ENCODE measurements at places on chromosomes 1 and 21.

DNA sequence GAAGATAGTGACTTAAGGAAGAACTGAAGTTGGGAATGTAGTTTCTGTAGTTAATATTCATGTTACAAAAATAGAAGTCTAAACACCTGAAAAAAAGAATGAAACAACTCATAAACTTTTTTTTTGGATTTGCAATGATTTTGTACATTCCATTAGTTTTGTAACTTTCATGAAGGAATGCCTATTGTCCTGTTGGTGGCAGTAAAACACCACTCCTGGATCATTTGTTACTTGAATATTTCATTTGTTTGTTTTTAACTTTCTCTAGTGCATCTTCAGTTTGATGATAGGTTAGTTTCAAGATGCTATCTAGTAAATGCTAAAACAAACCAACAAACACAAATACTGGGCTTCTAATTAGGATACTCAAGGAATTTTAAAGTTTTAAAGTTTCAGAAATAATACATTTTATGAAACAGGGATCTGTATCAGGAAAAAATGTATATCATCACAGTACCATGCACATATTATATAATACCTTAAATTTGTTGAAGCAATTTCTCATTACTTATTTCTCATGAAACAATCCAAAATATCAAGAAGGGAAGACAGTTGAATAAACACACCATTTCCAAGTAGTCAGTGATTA, 229.7 kb upstream of the CACYBP start:
- no peak for DNase-seq

- no peak for DNase-seq
Measured at GRCh38 chr1:235503403-235504121, 690 bp downstream of the B3GALNT2 start.

GRCh38 chr1:34113887-34114286, 51.1 kb downstream of the CSMD2 start:
- no peak for DNase-seq

DNA sequence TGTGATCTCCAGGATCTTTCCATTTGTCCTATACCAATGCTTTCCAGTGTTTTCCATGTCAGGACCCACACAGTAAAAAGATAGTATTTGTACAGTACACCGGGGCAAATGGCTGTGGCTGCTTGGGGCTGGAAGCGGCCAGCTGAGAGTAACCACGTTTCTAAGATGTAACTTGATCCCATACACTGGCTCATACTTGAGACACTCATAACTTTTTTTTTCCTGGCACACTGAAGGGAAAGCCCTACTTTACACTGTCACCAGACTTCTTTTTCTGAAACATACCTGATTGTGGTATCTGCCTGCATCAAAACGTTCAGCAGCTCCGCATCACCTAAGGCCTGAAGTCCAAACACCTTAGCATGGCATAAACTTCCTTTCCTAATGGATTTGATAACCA, 21.6 kb downstream of the VPS13D start:
- DNase-seq = no peak

DNA sequence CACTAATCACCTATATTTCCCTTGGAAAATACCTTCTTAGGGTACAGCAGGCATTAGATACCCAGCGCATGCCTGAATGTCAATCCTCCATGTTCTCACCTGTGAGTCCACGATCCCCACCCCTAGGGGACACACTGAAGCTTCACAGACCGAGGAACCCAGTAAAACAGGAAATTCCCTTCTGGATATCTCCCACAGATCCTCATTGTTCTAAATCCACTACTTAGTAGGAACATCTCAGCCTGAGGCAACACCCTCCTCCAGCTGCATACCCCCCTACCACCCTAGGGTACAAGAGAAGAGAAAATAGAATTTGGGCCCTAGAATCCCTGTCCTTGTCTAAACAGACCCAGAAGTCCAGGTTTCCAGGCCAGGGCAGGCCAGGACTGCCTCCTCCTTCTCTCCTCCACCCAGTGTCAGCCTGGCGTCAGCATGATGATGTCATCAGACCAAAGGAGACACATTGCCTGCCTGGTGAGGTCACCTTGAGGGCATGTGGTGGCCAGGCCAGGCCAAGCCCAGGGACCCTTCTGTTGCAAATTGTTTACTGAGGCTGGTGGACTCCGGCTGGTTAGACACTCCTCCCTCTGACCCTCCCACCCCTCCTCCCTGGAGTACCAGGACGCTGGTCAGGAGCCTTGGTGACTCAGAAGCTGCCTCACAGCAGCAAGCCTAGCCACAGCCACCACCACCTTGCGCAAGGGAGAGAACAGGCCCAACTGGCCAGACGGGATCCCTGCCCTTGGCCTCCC, 6.2 kb downstream of the NECTIN4 start:
- no peak for DNase-seq

DNA sequence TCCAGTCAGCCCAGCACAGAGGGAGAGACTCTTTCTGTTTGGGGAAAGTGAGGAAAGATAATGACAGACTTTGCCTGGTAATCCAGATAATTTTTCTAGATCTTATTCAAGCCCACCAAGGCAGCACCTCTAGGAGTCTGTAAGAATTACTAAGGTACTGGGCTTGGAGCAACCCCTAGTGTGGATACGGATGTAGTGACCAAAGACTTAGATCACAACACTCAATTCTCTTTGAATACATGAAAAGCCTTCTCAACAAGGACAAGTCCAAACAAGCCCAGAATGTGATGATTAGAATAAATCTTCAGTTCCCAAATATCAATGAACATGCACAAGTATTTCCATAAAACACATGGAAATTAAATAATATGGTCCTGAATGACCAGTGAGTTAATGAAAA, 206.9 kb downstream of the MRPL39 start:
- DNase-seq = no peak

DNA sequence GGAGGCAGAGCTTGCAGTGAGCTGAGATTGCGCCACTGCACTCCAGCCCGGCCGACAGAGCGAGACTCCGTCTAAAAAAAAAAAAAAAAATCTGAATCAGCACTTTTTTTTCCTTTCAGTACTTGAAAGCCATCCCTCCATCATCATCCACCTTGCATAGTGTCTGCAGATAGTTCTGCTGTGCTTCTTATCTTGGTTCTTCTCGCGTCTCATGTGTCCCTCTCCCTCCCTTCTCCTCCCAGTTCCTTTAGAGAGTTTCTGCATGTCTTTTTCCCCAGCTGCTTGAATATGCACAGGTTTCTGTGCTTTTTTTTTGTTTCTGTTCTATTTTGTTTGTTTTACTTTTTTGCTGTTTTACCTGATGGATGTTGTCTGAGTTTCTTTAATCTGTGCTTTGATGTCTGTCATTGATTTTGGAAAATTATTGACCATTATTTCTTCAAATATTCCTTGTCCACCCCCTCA, 3.9 kb upstream of the COL18A1 start:
- no peak for DNase-seq

DNA sequence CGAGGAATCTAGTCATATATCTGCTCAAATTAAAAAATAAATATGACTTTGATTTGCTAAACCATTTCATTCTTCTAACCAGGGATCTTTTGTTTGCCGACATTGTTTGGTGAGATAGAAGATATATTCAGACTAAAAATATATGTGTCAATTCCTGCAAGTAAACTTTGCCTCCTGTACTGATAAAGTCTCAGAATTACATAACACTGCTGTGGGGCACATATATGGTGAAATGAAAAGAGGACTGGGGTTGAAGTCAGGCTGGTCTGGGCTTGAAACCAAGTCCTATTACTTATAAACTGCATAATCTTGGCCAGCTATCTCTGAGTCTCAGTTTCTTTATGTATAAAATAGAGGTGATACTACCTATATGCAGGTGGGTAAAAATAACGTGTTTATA, 9.8 kb downstream of the SCMH1 start:
- no peak for DNase-seq

DNA sequence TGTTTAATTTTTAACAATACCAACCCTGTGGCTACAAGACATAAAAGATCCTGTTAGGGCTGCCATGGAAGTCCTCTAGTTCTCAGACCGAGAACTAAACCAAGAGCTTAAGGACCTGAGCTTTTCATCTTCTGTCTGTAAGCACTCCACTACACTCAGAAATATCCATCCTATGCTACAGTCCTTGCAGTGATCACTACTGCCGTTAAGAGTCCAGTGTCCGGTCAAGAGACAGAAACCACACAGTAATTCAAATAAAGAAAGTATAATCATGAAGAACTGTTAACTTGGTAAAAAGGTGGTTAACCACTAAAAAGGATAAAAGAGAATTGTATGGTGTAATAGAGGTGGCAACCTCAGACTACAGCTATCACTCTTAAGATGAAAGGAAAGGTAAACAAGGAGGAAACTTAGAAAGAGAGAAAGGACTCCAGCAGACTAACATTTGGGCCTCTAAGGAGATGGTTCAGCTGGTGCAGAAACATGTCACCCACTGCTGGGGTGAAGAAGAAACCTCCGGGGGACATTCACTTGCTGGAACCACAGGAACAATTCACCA, 22.1 kb upstream of the PRDX6 start:
- DNase-seq = no peak

DNA sequence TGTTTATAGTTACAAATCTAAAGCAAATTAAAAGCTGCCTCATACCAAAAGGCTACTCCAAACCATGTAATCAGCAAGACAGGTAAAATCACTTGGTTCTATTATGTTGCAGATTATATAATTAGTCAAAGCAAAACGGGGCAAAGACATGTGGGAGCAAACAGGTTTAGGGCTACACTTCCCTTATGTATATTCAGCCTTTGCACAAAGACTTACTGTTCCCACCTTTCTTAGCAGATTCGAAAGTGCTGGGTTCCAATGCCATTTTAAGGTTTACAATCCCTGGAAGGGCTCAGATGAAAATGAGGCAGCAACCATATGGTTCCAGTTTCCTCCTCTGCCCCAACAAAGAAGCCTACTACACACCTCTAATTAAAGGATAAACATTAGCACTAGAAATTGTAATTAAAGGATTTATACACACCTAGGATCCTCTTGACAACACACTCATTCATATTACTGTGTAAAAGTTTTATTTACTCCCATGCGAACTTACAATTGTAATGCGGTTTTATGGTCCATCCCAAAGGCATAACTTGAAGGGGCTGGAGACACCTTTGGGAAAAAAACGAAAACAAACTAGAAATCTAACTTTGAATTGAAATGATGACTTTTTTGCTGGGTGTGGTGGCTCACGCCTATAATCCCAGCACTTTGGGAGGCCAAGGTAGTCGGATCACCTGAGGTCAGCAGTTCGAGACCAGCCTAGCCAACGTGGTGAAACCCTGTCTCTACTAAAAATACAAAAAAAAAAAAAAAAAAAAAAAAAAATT, 117.3 kb upstream of the PKN2 start:
- no peak for DNase-seq

- no peak for DNase-seq
Measured at GRCh38 chr21:37912616-37913015, 3.6 kb downstream of the KCNJ6 start.

GRCh38 chr1:223203034-223203408, 60.0 kb upstream of the TLR5 start:
- DNase-seq = no peak

DNA sequence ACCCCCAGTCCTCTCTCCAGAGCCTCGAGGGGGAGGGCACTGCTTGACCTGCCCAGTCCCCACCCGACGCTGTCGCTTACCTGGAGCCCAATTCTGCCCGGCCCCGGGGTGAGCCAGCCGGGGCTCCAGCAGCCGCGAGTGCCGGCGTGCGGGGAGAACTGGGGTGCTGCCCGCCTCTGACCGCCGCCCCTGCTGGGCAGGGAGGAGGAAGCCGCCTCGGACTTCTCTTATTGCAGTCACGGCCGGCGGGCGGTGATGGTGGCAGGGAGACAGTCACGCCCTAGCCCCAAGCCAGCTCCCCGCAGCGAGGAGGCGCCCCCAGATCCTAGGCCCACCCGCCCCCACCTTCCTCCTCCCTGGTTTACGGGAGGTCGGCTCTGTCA, at the start of gene FGR:
Gene FGR (minus strand): TSS at position 201 of the 383 bp plus-strand sequence. CDS start 11,269 bp downstream, outside the sequence.
- DNase-seq = no peak

Measured in activated gamma-delta T cell treated with anti-CD3 and anti-CD28 coated beads, Interleukin-2, amount 50 U/mL, for 16 hours (primary cell).